ENCODE measurements at places on chromosomes 5 and 9. TPM values are rescaled to one million over a fixed set of nuclear protein-coding genes. Genes with fewer than 3 reads are reported as not detected.

Gene NRG2
- total RNA-seq: not detected

Gene HOMER1
- 4.2 TPM for total RNA-seq

Gene CCDC192
- total RNA-seq: not detected

Gene REEP2
- 0.42 TPM for total RNA-seq

Gene IL33
- total RNA-seq: not detected

Gene FIBCD1
- total RNA-seq: not detected

Gene PCDHA9
- total RNA-seq: not detected

Gene PITX1
- total RNA-seq: not detected
